DMS79 treated with DMSO at 0.1 percent for 48 hours (cell line): ENCODE measurements at places on chromosomes 4 and X.

DNA sequence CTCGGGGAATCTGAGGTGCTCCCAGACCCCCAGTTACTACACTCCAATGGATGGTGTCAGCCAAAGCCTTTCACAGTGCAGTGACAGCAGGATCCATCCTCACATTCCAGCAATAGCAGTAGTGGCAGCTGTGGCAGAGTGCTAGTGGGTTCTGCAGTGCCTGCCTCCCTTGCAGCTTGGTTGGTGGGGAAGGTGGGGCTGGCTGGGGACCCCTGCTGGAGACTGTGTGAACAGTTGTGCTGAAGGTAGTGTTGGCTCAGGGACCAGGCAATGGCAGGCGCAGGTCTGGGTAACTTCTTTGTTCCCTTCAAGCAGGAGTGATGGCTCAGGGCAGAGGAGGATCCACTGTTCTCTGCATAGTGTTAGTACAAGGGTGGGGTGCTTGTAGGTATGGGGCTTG is 343.7 kb upstream of the TRAM1L1 start:
- no peak for DNase-seq

GRCh38 chr4:60934566-60935295 is 265.4 kb upstream of the ADGRL3 start:
- DNase-seq, result no peak

DNA sequence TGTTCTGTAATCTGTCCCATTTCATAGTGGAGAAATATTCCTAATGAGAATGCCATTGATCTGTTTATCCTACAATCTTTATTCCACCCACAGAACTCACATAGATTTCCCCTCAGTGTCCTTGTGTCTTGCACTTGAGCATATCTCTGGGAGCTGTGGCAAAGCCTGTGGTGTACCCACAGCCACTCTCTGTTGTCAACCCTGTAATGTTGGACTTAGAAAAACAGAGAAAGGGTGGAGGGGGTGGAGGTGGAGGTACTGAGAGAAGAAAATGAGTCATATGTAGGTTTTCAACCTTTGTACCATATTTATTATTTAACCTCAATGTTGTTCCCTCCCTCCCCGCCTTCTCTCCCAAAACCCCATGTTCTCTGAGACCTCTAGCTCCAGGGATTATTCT is 46.9 kb upstream of the TLL1 start:
- DNase-seq, result no peak

- no peak for DNase-seq
These were observed 20.9 kb downstream of the CLRN2 start for GRCh38 chr4:17535906-17536305.

- DNase-seq, result no peak
These were observed 260.7 kb downstream of the COL25A1 start for GRCh38 chr4:109041463-109042360.

- no peak for DNase-seq
These were observed 54.0 kb downstream of the SNX25 start for GRCh38 chr4:185263419-185263818.

GRCh38 chr4:28883211-28883610 is 1837.0 kb upstream of the PCDH7 start:
- DNase-seq, result no peak

DNA sequence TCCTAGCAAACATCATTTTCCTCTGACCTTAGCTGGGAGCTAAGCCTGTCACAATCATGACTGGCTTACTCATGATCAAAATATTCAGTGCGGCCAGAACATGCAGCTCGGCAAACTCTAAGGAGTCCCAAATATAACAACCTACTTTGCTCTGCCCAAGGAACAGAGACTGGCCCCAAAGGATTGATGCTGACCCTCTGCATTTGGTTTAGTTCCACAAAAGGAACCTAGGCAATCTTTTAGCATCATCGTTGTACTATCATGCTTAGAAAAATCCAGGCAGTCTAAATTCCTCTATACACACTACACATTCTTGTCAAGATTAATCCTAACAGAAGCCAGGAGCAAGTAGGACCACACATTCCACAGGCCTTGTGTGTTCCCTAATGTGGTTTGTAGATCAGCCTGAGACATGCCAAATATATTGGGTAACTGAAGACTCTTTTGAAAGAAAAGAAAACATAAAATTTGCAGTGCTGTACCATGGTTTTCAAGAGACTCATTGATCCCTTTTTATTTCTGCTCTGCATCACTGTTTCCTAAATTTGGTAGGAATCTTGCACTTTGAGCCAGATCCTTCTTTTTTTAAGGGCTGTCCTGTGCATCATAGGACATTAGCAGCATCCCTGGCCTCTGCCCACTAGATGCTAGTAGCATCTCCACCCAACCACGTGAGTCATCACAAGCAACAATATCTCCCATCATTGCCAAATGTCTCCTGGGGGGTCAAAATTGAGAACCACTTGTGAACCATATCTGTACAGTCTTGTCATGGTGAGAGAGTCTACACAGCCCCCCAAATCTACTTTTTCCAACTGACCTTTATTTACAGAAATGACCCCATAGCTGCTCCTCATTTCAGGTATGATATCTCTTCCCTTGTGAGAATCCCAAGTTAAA is 17.6 kb upstream of the CC2D2A start:
- DNase-seq, result no peak

GRCh38 chr4:93317561-93317960 is 511.0 kb upstream of the ATOH1 start:
- no peak for DNase-seq

DNA sequence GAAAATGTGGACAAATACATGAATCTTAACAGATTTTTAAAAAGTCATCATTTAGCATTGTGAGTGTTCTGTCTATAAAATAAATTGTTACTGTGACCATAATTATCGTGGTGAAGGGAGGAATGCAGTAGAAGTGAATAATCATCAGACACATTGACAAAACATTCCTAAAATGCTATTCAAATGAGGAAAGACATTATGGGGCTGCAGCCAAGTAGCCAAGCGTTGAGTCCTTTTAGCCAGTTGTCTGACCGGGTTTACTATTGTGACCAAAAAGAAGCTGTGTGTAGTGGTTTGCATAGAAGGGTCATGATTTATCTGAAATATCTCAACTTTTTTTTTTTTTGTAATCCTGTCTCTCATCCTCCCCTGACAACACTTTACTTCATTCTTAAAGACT is 19.5 kb downstream of the WWC2 start:
- no peak for DNase-seq

DNA sequence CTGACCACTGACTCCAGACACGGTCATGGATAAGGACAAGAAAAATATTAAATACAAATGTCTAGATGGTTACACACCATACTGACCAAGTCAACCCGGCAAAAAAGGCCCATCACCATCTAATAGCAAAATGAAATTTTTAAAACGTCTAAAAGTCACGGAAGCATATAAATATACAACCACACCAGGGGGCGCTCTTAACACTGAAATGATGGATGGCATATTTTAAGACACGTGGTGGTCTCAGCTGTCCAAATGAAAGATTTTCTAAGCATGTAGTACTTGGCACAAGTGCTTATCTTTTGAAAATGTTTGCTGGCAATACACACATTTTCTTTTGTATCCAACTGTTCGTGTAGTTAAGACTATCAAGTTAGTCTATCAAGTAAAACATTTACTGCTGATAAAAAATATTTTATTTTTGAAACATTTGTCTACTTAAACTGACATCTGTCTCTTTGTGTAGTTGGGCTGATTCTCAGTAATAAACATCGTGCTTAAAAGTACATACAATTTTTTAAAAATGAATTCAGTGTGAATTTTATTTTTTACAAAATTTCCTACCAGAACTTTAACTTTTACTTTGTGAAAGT is 64.6 kb downstream of the COX7B2 start:
- DNase-seq, result no peak

GRCh38 chr4:6498511-6499237 is 26.3 kb upstream of the PPP2R2C start:
- DNase-seq, result no peak

DNA sequence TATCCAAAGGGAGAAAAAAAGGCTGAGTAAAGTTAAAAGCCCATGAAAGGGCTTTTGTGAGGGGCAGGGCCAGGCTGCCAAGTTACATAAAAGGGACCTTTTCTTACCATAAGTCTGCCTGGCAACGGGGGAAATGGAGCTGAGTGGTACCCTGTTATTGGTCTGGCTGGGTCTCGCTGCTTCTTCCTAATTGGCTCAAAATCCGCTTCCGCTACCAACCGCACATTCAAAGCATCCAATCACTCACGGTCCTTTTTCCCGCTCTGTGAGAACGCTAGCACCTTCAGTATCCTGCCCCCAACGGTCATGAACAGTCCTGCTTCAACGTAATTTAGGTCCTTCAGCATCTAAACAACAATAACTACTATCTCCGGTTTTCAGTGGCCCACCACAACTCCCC is 611 bp downstream of the TEX11 start:
- no peak for DNase-seq

DNA sequence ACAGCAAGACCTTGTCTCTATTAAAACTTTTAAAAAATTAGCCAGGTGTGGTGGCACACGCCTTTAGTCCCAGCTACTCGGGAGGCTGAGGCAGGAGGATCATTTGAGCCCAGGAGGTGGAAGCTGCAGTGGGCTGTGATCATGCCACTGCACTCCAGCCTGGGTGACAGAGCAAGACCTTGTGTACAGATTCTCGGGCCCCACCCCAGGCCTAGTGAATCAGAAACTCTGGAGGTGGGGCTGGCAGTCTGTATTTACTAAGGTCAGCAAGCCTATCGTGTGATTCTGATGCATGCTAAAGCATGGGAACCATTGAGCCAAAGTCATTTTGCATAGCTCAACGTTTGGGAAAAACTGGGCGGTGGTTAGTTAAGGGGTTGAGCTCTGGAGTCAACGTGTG is 3.5 kb downstream of the S100G start:
- no peak for DNase-seq

- no peak for DNase-seq
These were observed 68.0 kb downstream of the ADRA2C start for GRCh38 chr4:3834186-3834662.

DNA sequence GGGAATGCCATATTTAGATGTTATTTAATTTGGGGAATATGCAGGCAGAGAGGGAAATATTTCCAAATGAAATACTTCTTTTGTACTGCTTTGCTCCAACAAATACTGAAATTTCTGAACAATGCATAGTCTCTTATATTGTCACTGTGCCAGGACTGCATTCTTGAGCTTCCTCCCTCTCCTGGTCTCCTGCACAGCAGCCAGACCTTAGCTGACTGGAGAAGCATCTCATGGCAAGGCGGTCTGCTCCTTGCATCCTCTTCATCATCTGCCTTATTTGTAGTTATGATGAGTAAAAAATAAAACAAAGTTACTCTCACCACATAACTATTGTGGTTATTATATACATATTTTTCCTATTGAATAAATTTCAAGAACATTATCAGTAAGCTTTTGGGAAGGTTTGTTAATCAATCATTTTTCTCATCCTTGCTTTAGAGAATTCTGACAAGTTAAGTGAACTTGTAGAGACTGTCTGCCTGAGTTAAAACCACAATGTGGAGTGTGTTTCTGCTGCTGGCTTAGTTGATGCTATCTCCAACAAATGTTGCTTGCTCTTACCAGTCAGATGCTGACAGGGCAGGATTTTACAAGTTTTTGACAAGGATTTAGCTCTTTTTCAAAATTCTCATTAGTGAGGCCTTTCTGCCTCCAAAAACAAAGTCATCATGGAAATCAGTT is 153.6 kb downstream of the SOWAHB start:
- DNase-seq, result no peak

- DNase-seq, result no peak
These were observed 514 bp downstream of the FANCB start for GRCh38 chrX:14872355-14872754.

DNA sequence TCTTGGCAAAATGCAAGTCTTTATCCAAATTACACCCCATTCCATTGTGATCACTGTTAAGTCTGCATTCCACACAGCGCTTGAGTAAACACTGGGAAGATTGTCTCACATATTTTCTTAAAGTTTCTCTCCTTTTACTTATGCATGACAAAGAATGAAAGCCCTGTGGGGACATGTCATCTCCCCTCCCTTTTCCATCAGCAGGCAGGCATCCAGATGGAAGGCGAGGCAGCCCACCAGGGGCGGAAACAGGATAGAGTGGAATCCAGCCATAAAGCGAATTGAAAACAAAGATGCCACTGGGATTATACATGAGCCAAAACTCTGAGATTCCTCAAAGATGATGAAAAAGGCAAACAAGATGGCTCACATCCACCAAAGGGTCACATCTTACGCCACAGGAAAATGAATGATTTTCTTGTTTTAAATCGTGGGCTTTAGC is 78.2 kb downstream of the AFAP1 start:
- no peak for DNase-seq

GRCh38 chrX:131235768-131236545 is 53.1 kb downstream of the IGSF1 start:
- DNase-seq, result no peak

DNA sequence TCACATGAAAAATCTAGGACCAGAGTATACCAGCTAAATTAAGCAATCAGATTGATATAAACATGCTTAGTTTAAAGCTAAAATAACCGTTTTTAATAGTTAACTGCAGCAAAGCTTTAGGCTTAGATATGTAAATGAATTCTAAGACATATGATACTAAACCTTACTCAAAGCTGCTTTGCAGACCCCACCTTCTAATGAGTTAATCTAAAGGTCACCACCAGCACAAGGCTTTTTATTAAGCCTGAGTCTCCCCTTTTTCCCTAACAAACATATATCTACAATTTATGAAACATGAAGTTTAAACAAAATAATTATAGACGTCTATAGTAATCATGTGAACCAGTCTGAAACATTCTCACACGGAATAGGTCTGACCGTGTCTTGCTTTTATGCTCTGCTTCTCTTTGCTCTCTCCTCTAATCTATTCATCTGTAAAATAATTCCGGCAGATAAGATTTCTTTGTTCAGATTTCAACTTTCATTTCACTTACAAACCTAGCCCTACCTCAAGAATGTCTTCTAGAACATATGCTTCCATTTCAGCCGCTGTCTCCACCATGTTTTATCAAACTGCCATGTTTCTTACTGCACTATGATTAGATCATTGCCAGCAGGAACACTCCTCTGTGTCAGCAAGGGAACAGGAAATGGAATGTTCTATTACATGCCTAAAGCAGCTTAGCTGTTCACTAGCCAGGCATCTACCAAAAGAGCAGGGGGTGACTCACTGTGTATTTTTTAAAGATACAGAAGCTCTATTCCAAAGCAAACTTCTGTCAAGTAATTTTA is 35.9 kb downstream of the ANKRD17 start:
- peak; percentile 93 for DNase-seq

- no peak for DNase-seq
These were observed 382.0 kb upstream of the NOCT start for GRCh38 chr4:138633580-138633904.

DNA sequence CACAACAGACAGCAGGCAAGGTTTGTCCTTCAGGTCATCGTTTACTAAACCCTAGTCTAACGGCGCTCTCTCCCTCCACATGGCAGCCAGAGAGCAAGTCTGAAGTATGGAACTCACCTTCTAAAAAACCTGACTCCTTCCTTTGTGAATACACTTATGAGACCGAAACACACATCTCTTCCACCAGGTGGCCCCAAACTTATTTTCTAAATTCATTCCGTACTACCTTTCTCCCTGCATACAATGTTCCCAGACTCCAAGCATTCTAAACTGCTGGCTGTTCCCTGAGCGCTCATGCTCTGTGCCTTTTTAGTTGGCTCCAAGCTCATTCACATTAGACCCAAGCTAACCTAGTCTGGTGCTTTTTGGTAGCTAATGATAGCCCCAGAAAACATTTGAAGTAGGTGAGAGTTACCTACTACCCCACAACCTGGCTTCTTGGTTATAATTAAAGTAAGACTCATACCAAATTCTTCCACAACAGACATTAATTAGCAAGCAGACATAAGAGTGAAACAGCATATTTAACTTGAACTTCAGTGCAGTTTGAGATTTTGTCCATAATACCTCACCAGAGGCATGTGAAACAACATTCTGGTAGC is 67.6 kb upstream of the DCLK2 start:
- peak; percentile 19 for DNase-seq

- DNase-seq, result peak; percentile 3
These were observed 144.9 kb downstream of the ANXA5 start for GRCh38 chr4:121551881-121552280.

GRCh38 chrX:115958687-115959359 is 211.7 kb upstream of the AGTR2 start:
- DNase-seq, result no peak
